ENCODE measurements at places on chromosomes 7 and 10.

DNA sequence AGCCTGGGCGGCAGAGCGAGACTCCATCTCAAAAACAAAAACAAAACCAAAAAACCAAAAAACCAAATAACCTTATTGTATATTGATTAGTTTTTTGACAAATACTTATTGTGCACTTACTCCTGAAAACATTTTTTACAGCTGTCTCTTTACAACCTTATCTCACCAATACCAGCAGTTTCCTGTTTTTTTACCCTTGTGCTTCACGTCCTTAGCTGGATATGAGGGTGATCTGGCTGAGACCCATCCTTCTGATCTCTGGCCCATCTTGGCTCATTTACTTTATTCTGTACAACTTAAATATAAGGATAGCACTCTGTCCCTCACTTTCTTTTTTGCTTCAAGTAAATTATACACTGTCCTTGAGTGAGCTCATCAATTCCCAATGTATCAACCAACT, 104.6 kb upstream of the DNAJB12 start:
- no peak for DNase-seq

DNA sequence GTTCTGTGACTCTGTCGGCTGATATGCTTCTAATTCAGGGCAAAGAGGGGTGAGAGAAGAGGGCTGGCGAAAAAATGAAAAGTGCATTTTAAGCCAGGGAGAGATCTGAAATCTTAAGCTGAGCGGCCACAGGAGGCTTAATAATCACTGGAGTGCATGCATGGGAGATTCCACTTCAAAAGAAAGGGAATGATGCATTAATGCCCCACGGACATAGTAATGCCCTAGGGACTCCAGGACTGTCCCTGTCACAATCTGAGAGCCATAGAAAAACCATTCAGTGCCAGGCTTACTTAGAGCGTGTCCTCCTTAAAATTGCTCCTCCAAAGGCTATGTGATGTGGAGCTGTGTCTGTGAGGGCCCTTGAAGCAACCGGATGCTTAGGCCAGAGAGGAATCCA, 75.1 kb downstream of the NHLRC2 start:
- DNase-seq = no peak

DNA sequence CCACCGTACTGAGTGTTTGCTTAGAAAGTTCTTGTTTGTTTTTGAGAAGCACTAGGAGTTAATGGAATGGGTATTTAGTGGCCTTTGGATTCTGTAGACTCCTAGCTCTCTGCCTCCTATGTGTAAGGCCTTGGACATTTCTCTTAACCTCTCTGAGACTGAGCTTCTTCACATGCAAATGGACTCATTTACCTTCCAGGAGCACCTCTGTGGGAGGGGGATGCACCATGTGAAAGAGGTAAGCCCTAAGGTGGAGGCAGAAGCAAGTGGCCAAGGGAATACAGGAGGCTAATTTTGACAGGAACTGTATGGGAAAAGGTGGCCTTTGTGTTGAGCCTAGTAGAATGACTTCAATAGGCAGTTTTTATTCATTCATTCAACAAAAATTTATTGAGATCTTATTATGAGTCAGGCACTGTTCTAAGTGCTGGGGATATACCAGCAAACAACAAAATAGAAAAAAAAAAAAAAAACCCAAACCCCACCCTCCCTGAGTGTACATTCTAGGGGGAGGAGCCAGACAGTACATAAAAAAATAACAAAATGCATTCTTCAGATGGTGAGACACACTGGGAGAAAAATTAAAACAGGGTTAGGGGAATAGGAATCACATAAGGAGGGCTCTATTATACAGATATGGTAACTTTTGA, 9.2 kb upstream of the EPHA1 start:
- no peak for DNase-seq

DNA sequence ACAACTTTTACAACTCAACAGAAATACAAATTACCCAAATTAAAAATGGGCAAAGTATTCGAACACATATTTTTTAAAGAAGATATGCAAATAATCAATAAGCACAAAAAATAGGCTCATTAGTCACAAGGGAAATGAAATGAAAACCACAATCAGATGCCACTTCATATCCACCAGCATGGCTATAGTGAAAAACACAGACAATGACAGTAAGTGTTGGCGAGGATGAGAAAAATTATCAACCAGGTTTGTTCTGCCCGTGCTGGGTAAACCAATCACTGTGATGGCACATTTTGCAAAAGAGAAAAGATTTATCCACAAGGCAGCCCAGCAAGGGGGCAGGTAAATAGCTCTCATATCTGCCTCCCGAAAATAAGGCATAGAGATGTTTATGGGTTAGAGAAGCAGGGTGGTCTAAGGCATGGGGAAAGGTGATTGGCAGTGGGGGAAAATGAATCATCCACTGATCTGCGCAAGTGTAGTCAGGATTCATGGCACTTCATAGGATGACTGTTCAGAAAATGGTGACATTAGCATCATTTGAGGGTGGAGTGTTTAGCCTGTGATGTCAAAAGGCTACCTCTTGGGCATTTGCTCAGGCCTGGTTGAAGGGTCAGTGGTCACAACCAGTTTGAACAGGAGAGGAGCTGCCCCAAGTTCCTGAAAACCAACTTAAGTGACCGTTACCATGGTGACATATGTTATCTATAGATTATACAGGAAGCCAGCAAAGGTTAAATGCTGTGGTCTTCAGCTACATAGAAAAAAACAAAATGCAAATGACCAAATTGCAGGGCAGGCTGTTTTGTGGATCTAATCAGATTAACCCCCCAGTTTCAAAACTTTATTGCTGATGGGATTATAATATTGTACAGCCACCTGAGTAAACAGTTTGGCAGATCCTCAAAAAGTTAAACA, 8.0 kb upstream of the CFAP70 start:
- peak; percentile 46 for DNase-seq

DNA sequence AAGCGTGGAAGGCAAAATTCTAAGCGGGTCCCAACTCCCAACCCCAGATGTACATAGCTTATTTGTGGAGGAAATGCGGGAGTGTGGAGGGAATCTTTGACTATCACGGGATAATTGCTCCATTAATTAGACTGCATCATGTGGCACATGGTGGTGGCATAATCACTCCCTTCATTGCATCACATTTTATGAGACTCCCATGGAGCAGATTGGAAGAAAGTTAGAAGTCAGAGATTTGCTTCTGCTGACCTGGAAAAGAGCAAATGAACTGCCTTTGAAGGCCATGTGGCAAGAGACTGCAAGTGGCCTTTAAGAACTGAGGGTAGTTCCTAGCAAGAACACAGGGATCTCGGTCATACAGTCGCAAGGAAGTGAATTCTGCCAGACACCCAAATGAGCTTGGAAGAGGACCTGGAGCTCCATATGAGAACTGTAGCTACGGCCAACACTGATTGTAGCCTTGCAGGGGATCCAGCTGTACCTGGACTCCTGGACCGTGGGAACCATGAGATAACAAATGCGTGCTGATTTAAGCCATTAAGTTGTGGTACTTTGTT, 37.1 kb upstream of the ITGB1 start:
- DNase-seq = no peak

DNA sequence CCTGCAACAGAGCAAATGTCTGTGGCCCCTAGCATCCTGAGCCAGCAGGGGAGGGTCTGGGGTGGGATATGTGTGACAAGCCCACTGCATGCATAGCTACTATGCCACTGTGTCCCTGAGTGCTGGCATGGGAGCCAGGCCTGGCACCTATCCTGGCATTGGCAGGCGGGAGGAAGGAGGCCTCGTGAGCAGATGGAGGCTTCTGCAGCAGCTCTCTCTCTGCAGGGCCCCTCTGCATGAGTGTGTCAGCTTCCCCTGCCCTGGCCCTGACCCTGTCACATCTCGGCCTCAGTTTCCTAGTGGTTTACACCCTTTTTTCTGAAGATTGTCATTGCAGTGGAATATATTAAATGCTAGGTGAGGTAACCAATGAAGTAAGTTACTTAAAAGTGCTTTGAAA, 13.1 kb upstream of the IMPDH1 start:
- no peak for DNase-seq

DNA sequence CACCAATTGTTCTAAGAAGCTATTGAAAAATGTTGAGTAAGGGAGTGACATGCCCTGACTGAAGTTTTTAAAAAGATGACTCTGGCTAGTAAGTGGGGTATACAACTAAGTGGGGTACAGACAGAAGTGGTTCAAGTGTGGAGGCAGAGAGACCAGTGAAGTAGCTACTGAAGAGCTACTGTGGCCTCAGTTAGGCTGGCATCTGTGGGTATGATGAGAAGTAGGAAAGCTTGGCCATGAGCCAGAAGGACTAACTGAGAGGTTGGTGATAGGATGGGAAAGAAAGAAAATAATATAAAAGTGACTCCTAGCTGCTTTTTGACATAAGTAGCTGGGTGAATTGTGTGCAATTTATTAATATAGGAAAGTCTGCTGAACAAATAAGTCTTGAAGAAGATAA, 176.6 kb downstream of the SEMA3D start:
- DNase-seq = no peak

GRCh38 chr10:48324580-48324979, 18.1 kb downstream of the MAPK8 start:
- DNase-seq = no peak

- DNase-seq = no peak
These were observed 354.9 kb downstream of the PLXNA4 start for GRCh38 chr7:132221356-132221755.
